ENCODE measurements at places on chromosomes 2 and 18. TPM values are rescaled to one million over a fixed set of nuclear protein-coding genes. Genes with fewer than 3 reads are reported as not detected.
A peak's percentile ranks its signal among the peaks of the same experiment; 100 is the strongest.

GRCh38 chr18:12327510-12328178, 19.6 kb downstream of the TUBB6 start:
- no peak overlapping the region for H3K4me3 ChIP-seq
- no peaks in the 10 kb centered on the region for H3K4me1 ChIP-seq
- DNase-seq = peak; percentile 71
- peaks cover 30% of the 10 kb centered on the region for H3K36me3 ChIP-seq
- peak overlapping the region; percentile 15 for H3K27ac ChIP-seq
- no peaks in the 10 kb centered on the region for H3K27me3 ChIP-seq

DNA sequence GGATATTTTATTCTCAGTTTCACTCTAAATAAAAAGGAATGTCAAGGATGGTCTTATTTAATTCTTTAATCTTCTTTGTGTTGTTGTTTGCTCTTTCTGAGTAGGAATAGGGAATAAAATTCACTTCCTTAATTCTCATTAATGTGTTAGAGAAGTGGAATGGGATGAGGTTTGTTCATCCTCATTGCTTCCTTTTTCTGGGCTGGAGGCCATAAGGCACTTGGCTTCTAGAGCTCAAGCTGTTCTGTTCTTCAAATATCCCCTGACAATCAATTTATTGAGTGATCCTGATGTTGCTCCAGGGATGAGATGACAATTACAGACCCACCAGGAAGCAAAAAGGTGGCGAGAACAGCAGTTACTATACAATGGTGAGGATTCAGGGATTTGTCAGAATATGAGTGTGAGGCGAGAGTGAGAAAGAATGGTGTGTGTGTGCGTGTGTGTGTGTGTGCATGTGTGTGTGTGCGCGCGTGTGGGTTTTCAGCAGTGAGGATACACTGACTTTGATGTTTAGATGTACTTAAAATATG, 557.6 kb upstream of the FANCL start:
- H3K36me3 ChIP-seq = no peaks in the 10 kb centered on the region
- no peak overlapping the region for H3K4me3 ChIP-seq
- no peak for DNase-seq
- no peaks in the 10 kb centered on the region for H3K4me1 ChIP-seq
- no peak overlapping the region for H3K27ac ChIP-seq

DNA sequence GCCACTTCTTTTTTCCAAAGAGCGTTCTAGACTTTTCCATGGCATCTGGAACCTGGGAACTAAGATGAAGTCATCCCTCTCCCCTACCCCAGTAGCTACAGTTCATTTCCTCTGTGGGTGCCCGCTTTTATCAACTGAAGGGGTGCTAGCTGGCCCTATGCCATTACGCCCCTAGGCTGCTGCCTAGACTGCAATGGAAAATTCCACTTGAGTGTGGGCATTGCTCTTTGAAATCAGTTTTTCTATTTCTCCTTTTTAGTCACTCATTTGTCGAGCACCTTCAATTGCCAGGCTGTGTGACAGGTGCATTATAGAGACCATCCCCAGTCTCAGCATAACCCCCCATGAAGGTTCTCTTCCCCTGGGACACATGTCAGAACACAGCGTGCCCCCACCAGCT, 7.3 kb downstream of the TEX51 start:
- no peaks in the 10 kb centered on the region for H3K36me3 ChIP-seq
- no peaks in the 10 kb centered on the region for H3K27me3 ChIP-seq
- no peak for DNase-seq
- H3K27ac ChIP-seq = no peak overlapping the region
- H3K4me3 ChIP-seq = no peak overlapping the region

DNA sequence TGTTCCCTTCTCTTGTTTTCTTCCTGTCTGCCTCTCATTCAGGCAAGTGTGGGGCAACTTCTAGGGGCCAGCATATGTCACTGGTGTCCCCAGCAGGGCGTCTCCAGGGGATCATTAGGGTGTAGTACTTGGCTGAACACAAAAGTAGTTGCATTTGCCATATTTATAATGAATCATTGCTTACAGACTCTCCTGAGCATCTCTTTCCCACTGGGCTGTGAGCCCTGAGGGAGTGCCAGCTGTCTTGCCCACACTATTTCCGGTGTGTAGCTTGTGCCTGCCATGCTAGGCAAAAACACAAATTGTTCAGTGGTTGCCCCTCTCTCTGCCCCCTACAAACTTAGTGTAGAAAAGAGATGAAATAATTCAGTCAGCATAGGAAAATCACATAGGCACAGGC, 40.8 kb upstream of the SCLY start:
- no peak overlapping the region for H3K4me3 ChIP-seq
- H3K27me3 ChIP-seq = no peaks in the 10 kb centered on the region
- peaks cover 2% of the 10 kb centered on the region for H3K36me3 ChIP-seq
- H3K27ac ChIP-seq = no peak overlapping the region
- H3K4me1 ChIP-seq = no peaks in the 10 kb centered on the region

DNA sequence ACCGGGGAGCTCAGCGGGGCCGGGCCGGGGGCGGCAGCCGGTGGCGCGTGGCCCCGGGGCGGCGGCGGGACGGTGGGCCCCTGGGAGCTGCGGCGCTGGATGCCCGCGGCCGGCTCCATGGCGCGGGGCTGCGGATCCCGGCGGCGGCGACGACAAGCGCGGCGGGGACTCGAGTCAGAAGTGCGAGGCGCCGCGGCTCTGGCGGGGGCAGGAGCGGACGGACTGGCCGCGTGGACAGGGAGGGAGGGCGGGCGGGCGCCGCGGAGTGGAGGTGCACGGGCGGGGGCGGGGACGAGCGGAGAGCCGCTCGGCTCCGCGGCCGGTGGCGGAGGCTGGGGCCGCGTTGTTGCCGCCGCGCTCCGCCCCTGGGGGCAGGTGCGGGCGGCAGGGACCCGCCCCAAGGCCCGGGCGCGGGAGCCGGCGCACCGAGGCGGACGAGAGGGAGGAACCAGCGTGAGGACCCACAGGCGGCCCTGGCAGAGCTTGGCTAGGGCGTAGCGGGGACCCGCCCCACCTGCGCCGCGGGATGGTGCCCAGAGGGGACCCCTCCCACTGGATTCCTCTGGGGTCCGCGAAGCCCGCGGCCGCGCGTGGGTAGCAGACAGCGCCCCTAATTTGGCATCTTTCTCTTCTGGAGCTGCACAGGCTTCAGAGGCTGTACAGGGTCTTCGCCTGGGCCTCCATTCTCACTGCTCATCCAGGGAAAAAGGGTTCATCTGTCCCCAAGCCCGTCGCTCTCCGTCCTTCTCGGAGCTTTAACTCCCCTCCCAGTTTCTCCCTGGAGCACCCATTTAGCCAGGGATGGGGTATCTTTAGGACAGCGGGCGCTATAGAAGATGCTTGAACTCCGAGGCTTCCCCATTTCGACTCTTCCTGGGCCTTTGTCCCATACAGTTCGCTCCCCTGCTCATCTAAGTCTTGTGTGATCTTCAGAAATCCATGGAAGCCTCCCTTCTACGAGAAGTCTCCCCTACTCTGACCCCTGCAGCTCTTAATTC, at the start of gene TMEM163:
TSS of gene TMEM163 (minus strand) at position 184 of the 998 bp plus-strand sequence.
- H3K27me3 ChIP-seq = peaks cover 34% of the 10 kb centered on the region
- no peak for DNase-seq
- no peak within 1 kb of the TSS for H3K4me3 ChIP-seq

DNA sequence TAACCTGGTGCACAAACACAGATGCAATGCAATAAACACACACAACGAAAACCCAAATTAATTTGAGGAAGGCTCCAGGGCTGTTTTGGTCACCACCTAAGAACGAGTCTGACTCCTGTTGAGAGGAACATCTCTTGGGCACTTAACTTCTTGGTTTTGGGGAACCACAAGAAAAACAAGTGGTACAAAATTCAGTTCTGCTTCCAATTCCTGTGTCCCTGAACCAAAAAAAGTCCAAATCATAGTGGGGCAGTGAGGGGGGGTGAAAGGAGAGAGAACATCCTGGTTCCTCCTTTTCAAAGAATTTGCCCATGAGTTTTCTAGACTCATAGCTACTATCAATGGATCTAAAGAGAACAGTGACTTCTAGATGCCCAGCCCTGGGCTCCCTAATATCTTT, 143.6 kb downstream of the COL4A4 start:
- H3K27me3 ChIP-seq = no peaks in the 10 kb centered on the region
- no peak overlapping the region for H3K27ac ChIP-seq
- no peaks in the 10 kb centered on the region for H3K36me3 ChIP-seq
- no peak for DNase-seq

DNA sequence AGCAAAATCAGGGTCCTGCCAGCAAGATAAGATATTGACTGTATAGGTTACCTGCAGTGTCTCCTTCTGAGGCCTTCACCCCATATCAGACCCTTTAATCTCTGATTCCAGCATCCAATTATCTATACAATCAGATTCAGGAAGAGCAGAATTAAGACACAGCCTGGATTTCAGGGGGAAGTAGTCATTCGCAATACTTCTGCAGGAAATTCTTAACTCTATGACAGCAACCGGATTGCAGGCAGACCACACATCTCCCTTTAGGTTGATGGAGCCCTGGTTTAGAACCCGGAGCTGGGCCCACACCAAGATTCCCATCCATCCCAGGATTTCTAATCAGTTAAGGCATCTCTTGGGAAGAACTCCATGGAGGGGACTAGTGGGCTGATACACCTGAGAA, 9.5 kb downstream of the ARL4C start:
- no peaks in the 10 kb centered on the region for H3K36me3 ChIP-seq
- no peak overlapping the region for H3K27ac ChIP-seq
- no peak overlapping the region for H3K4me3 ChIP-seq
- no peaks in the 10 kb centered on the region for H3K27me3 ChIP-seq
- H3K4me1 ChIP-seq = no peaks in the 10 kb centered on the region

- no peaks in the 10 kb centered on the region for H3K36me3 ChIP-seq
- H3K27ac ChIP-seq = no peak overlapping the region
- DNase-seq = peak; percentile 85
- no peak overlapping the region for H3K4me3 ChIP-seq
- H3K4me1 ChIP-seq = no peaks in the 10 kb centered on the region
Measured at GRCh38 chr18:45212181-45213039, 402.9 kb upstream of the SLC14A2 start.

DNA sequence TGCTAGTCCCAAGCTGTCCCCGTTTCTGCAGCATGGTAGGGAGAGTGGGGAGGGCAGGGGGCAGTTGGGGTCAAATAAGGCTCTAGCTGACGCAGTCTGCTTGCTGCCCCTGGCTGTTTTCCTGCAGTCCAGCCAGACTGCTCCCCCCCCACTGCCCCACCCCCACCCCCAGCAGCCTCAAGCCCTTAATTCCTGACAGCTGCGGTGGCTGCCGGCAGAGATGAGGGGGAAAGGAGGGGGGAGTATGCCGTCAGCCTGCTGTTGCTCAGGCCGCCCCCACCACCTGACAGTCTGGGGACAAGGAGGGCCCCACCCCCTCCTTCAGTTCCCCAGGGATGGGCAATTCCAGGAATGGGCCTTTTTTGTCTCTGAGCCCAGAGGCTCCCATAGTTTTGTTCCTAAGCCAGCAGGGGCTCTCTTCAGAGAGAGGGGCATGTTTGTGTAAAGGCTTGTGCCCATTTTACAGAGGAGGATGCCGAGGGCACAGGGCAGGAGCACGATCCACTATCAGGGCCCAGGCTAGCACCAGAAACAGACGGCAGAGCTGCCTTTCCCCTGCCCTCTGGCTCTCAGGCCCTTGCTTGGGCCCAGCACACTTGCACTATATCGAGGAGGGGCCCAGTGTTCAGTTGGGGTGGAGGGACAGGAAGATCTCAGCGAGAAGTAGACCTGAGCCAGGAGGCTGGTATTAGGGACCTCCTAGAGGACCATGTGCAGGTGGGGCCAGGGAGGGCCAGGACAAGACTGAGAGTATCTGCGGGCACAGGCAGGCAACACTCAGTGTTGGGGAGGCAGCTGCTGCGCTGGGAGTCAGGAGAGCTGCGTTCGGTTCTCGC, 1.5 kb upstream of the WNT10A start:
- H3K27me3 ChIP-seq = peaks cover 53% of the 10 kb centered on the region
- DNase-seq = no peak
- H3K4me3 ChIP-seq = no peak overlapping the region
- H3K27ac ChIP-seq = no peak overlapping the region

DNA sequence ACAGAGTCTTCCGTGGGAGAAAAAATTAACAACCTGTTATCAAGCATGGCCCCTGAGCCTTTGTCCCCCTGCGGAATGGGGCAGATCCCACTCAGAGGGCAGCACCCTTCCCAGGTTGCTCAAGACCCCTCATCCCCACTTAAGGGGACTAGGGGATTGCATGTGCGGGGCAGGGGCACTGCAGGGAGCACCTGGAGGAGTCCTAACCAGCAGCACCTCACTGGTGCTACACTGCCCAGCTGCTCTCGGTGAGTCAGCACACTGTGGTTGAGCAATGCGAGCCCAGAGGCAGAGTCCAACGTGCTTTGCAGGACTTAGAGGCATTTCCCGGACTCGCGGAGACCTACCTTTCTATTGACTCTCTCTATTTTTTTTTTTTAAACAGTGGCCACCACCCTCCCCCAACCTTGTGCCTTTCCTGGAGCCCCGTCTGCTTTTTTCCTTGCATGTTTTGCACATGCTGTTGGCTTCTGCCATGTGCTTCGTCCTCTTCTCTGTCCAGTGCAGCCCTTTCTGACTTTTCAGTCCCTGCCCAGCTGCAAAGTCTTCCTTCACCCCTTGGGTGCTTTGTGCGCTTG, 74.0 kb downstream of the IL1R2 start:
- peaks cover 39% of the 10 kb centered on the region for H3K4me1 ChIP-seq
- no peaks in the 10 kb centered on the region for H3K36me3 ChIP-seq
- peak overlapping the region; percentile 98 for H3K27ac ChIP-seq
- DNase-seq = peak; percentile 88

DNA sequence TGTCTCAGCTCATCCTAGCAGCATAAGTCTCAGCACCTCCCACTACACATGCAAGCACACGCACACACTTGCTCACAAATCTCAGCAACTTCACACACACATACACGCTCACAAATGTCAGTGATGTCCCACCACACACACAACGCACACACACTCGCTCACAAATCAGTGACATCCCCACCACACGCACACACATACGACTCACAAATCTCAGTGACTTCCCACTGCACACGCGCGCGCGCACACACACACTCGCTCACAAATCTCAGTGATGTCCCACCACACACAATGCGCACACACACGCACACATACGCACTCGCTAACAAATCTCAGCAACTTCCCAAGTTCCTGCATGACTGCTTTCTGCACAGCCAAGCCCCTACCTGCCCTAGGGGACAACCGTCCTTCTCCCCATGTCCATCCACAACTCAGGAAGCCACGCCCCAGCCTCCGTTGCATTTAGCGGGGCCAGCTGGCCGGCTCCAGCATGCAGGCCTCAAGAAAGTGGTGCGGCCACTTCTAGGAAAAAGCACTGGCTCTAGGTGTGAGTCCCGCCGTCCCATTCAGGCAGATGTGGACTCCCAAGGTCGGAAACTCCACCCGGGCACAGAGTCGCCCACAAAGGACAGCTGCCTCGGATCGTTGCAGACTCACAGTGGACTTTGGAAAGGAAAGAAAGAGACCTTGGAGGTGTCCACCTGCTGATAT, 180.1 kb upstream of the SALL3 start:
- H3K27ac ChIP-seq = no peak overlapping the region
- no peaks in the 10 kb centered on the region for H3K27me3 ChIP-seq
- H3K4me3 ChIP-seq = no peak overlapping the region
- H3K36me3 ChIP-seq = no peaks in the 10 kb centered on the region
- no peaks in the 10 kb centered on the region for H3K4me1 ChIP-seq
- DNase-seq = no peak

GRCh38 chr2:8260213-8260612, 421.6 kb upstream of the ID2 start:
- H3K4me3 ChIP-seq = no peak overlapping the region
- DNase-seq = no peak
- no peaks in the 10 kb centered on the region for H3K4me1 ChIP-seq
- H3K36me3 ChIP-seq = no peaks in the 10 kb centered on the region

ABCA12 gene
- 0.02 TPM for polyA plus RNA-seq

SPHKAP gene
- polyA plus RNA-seq = not detected

CNRIP1 gene
- 58.7 TPM for polyA plus RNA-seq

PTPN4 gene
- 6.0 TPM for polyA plus RNA-seq

EIF5B gene
- 9.7 TPM for polyA plus RNA-seq

ZSWIM2 gene
- polyA plus RNA-seq = 0.15 TPM

SIX3 gene
- polyA plus RNA-seq = not detected
